ENCODE measurements at places on chromosomes 16 and 17.

DNA sequence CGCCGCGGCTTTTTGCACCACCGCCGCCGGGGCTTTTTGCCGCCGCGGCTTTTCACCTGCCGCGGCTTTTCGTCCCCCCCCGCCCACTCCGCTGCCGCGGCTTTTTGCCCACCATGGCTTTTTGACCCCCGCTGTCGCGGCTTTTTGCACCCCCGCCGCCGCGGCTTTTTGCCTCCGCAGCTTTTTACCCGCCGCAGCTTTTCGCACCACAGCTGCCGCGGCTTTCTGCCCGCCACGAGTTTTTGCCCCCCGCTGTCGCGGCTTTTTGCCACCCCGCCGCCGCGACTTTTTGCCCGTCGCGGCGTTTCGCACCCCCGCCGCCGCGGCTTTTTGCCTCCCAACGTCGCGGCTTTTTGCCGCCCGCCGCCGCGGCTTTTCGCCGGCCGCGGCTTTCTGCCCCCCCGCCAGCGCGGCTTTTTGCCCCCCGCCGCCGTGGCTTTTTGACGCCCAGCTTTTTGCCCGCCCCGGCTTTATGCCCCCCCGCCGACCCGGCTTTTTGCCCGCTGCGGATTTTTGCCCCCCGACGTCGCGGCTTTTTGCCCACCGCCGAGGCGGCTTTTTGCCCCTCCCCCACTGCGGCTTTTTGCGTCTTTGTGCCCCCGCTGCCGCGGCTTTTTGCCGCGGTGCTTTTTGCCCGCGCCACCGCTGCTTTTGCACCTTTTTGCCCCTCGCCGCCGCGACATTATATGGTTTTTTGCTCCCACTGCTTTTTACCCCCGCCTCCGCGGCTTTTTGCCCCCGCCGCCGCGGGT is 1343.6 kb downstream of the TP53TG3F start:
- no peak for DNase-seq

GRCh38 chr16:2738615-2739014 is 13.8 kb upstream of the SRRM2 start:
- DNase-seq, result no peak

- no peak for DNase-seq
Measured at GRCh38 chr16:81315271-81316175, 761 bp downstream of the GAN start.

DNA sequence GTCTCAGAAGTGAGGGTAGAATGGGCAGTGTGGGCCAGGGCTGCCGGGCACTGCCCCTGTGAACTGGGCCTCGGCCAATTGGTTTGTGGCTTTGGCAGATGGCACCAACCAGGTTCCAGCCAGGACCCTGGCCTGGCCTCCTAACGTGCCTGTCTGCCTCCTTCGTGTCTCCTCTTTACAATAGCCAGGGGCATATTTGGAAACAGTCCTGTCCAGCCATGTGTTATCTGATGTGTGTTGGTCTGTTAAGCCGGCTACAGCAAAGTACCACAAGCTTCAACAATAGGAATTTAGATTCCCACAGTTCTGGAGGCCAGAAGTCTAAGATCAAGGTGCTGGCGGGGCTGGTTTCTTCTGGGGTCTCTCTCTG is 14.6 kb downstream of the CRISPLD2 start:
- DNase-seq, result no peak

- no peak for DNase-seq
Measured at GRCh38 chr17:15654886-15655561, 29.1 kb downstream of the TRIM16 start.

Data from stimulated activated CD4-positive, alpha-beta T cell treated with anti-CD3 and anti-CD28 coated beads, TNF-alpha, amount 100 ng/mL, for 24 hours (primary cell).